Left lobe of liver (tissue), 2 donors: ENCODE measurements at places on chromosomes 4 and X. TPM values are rescaled to one million over a fixed set of nuclear protein-coding genes. Genes with fewer than 3 reads are reported as not detected.

USP26 gene
- not detected for total RNA-seq

NKX3-2 gene
- not detected for total RNA-seq

SATL1 gene
- not detected for total RNA-seq

UGT2B11 gene
- total RNA-seq = 0.25 TPM

DAPP1 gene
- total RNA-seq = 0.78 TPM

HGFAC gene
- 177 TPM for total RNA-seq

LIMCH1 gene
- 9.8 TPM for total RNA-seq
